HCT116 (cell line): ENCODE measurements at places on chromosomes 5 and 9.
A peak's percentile ranks its signal among the peaks of the same experiment; 100 is the strongest.

- DNase-seq: no peak
Observed at GRCh38 chr5:157865781-157866180, 6.8 kb upstream of the CLINT1 start.

DNA sequence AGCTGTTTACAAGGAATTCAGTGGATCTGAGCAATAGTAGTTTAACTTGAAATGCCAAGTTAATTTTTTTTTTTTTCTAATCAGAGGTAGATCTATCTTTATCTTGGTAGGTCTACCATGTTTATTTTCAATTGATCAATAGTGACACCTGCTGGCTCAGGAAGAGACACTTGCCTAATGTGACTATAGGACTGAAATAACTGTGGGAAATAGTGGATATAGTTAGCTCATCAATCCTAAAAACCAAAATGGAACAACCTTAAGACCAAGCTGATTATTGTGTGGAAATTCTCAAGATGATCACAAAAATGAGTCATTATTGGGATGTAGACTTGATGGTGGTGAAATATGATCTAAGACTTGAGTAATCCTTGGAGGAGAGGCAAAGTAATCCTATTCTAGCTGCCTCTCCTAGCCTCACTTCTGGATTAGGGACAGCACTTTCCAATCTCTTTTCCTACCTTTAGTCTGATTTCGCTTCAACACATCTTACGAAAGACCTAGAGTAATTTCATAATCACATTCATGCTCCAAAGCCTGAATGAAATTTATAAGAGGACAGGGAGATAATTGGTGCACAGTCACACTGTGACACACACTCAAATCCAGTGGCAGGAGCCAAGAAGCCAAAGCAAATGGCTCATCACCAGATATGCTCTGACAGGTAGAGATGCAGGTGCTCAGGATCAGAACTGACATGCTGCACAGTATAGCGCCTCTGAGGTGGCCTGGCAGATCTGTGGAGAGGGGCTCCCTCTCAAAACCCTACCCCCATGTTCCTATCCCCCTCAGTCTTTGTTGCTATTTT is 156.3 kb downstream of the HMHB1 start:
- DNase-seq: peak; percentile 22

- DNase-seq: no peak
Observed at GRCh38 chr9:99351647-99352046, 129.6 kb downstream of the SEC61B start.

- no peak for DNase-seq
Observed at GRCh38 chr5:124056991-124057723, 545.2 kb downstream of the CSNK1G3 start.

GRCh38 chr5:601771-602465 is 10.2 kb upstream of the CEP72 start:
- DNase-seq: no peak

DNA sequence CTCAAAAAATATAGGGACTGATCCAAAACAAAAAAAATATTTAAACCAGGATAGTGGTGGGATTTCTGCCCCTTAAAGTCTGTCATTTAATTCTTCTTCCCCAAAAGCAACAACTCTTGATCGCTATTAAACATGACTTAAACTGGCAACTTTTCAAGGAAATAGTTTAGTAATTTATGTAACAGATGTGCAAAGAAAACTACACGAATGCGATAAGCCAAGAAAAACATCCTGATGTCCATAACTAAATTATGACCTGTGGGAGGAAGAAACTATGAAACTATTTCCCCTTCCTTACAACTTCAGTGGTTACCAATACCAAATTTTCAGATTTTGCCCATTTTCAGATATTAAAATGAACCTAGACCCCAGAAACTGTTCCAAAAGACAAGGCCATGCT is 31.5 kb downstream of the CLINT1 start:
- no peak for DNase-seq

- no peak for DNase-seq
Observed at GRCh38 chr5:16853518-16853917, 82.6 kb downstream of the MYO10 start.

DNA sequence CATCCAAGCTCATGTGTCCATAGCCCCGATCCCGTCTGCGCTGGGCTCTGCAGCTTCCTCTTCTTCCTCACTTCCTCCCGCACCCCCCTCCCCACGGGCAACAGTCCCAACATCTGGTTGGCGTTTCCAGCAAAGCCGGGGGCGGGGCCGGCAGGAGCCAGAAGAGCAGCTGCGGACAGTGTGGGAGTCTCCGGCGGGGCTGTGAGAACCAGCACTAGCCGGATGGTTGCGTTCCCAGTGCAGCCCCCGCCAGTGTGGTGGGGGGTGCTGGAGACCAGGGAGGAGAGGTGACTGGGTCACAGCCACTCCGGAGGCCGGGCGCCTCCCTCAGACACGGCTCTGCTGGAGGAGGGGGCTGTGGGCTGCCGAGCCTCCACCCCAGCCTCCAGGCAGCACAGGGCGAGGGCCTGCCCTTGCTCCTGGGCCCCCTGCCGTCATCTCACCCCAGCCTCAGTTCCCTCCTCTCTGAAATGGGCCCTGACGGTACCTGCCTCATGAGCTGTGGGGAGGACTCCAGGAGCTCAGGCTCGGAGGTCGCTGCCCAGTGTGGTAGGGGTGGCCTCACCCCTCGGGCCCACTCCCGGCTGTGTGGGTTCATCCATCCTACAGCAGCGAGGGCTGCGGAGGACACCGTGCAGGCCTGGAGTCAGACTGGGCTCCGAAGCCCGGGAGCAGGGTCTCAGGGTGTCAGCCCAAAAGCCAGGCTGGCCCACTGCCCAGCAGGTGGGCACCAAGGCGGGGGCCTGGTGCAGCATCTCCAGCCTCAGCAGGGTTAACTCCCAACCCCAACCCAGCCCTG is 41.5 kb upstream of the NOTCH1 start:
- DNase-seq: no peak
